ENCODE measurements at places on chromosomes 6 and 20.

GRCh38 chr6:140346428-140346827, 972.0 kb upstream of the CITED2 start:
- no peak for DNase-seq

DNA sequence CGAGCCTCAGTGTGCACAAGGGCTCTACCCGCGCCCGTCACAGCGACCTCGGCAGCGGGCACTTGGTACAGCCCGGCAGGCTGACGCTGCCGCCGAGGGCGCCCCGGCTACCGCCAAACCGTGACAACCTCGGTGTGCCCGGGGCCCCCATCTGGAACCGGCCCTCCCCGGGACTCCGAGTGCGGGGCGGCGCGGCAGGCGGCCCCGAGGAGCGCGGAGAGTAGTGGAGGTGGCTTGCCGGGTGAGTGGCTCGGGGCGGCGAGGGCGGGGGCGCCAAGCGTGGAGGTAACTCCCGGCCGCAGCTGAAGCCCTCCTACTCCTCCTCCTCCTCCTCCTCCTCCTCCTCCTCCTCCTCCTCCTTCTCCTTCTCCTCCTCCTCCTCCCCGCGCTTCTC, at the start of gene ISM1:
ISM1 (plus strand) TSS at position 371 of the 394 bp plus-strand sequence. CDS start 503 bp downstream, outside the sequence.
- DNase-seq = peak; percentile 12

- no peak for DNase-seq
Measured at GRCh38 chr20:7171911-7172310, 404.4 kb downstream of the BMP2 start.

DNA sequence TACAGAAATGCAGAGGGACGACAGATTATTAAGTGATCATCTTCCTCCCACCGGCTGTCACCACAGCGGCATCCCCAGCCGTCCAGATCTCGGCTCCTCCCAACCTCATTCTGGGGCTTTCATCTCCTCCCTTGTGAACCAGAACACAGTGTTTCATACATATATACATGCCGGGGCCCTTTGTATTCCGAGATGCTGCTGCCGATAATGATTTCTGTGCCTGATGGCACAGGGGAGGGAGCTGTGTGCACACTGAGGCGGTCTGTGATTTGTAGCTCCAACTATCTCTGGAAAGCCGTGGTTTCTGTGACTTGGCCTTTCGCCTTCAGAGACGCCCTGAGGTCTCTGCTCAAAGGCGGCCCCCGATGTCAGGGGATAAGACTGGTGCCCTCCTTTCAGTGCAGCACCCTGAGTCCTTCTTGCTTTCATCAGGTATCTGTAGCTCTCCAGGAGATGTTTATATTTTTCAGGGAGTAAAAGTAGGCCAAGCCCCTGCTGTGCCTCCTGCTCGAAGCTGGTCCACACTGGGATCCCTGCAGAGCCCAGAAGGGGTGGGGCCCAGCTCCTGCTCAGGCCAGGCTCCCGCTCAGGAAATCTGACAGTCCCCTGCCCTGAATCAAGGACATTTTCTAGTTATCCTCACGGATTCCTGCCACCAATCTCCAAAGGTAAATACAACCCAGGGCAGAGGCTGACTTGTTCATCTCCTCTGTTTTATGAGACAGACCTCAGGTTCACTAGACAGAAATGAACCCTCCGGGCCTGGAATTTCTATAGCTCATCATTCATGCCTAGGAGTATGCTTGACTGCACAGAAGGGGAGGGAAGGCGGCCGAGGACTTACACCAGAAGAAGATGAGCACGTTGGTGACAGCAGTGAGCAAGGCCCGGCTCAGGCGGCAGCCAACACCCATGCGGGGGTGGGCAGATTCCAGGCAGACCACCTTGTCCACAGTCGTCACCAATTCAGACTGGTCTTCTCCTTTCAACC, 11.2 kb downstream of the LEMD2 start:
- no peak for DNase-seq

DNA sequence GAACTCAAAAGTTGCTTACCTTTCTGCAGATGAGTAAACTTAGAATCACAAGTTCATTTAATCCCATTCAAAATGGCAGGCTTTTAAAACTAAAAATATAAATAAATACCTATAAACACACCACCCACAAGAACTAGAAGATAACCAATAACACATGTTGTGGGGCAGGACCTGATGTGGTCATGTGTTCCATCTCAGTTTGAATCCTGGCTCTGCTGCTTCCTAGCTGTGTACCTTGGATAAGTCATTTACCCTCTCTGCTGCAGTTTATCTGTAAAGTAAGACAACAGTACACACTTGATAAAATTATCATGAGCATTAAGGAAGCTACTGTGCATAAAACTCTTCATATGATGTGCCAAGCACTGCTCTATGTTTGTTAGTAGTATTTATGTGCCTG, 22.0 kb downstream of the TRIM27 start:
- no peak for DNase-seq

GRCh38 chr20:40682104-40682981, 6.7 kb downstream of the MAFB start:
- no peak for DNase-seq

DNA sequence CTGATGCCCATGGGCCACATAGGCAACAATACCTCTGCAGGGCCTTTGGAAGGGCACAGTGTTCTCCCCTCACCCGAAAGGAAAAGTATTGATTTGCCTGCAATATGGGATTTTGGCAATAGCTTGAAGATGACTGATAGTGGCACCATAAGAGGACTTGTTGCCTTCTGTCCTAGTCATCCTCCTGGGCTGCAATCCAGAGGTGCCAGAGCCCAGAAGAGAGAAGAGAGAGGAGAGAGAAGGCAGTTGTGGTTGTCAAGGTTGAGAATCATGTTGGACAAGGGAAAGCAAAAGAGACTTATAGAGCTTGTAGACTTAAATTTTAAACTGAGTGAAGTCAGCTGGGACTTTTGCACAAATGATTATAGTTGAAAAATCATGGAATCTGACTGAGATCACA, 14.6 kb downstream of the HDGFL1 start:
- DNase-seq = no peak

DNA sequence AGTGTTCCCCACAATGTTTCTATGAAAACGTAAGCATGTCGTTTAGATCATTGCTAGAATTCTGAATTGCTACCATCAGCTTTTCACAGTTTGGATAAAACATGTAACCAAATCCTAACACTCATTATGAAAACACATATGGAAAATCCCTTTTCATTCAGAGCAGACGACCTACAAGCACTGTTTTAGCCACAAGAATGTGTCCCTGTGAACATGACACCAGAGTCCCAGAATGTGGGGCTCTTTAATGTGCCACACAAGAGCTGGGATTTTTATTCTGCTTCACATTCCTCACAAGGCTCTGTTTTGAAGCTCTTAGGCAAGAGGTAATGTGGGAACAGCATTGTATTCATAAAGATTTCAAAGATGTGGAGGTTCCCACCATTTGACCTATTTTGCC, 141.1 kb upstream of the CITED2 start:
- no peak for DNase-seq

- DNase-seq = no peak
Measured at GRCh38 chr6:46465294-46466165, 25.7 kb downstream of the RCAN2 start.

DNA sequence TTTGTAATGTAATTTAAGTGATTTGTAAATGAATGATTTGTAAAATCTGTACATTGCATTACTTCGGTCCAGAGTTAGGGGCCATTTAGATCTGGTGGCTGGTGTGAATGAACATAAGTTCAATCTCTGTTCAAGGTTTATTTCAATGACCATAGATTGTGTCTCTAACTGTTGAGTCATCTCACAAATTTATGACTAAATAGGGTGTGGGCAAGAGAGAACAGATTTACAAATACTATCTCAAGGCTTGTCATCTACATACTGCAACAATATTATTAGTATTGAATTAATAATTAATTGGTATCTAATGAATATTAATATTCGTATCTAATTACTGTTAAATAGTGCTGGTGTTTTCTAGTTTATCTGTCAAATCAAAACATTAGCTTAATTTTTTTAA, 115.3 kb upstream of the EDN1 start:
- no peak for DNase-seq
